Kidney epithelial cell (primary cell): ENCODE measurements at places on chromosomes 5 and 9.
A peak's percentile ranks its signal among the peaks of the same experiment; 100 is the strongest.

DNA sequence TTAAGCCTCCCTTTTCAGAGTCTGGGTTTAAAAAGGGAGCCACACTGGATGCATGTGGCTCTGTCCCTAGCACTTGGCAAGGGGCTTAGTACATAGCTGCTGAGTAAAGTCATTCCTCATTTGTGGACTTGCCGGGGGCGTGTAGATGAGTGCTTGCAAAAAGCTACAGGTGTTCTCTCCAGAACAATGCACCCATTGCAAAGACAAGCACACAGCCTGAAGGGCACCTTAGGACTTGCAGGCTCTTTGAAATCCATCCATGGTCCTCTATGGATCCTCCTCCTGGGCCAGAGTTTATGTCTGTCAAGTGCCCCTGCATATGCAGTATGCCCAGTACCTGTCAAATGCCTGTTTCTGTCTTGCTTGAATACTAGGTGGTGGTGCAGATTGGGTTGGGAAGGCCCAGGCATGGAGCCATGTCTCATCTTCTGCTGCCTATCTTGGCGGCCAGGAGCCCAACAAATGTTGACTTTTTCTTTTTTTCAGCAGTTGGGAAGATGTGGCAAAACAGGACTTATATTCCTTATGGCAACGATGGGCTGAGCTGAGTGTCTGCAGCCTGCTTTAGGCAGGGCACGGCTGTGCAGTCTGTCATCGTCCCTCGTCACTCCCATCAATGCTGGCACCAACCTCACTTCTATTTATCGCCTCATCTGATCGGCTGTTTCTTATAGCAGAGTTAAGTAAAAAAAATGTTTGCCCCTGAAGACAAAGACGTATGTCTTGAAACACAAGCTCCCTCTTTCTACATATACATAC, 18.5 kb upstream of the SMIM32 start:
- DNase-seq = no peak

- no peak for DNase-seq
Measured at GRCh38 chr5:151492729-151493128, 45.3 kb downstream of the SLC36A1 start.

DNA sequence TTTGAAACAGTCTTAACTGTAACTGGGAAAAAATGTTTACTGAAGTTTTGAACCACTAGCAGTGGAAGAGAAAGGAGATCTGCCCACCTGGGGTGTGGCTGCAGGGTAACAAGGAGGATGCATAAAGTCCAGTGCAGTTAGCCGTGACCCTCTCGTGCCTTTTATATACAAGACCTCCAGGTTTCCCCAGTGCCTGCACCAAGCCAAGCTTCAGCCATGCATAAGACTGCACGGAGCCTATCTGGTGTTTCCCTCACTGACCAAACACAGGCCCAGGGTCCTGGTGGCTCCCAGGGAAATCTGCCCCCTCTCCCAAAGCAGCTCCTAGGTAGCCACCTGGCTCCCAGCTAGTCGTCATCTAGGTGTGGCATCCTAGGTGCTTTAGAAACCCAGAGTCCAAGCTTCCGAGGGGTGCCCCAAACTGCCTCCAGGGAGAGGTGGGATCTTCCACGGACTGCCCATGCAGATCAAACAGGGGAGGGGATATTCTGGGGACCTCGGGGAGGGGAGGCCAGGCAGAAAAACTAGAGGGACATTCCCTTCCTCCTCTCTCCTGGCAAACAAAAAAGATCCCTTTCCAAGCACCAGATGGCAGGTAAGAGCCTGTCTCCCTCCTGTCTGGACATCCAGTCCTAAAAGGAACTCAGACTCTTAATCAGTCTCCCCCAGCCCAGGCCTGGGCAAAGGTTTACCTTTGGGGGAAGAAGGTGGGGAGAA, 2.7 kb downstream of the SHB start:
- no peak for DNase-seq

DNA sequence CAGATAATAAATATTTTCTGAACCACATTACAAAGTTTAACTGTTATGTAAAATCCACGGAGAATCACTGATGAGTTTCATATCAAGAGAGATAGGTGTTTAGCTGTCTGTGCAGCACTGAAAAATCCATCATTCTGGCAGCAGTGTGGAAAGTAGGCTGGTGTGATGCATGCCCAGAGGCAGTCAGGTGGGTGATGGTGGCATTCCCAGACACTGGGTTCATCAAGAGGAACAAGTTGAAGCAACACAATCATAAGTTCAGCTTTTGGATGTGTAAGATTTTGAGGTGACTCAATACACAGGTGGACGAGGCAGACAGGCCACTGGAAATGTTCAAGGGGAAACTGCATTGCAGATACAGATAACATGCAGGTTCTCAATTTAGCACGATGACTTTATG, 11.9 kb downstream of the DNAH5 start:
- peak; percentile 21 for DNase-seq

DNA sequence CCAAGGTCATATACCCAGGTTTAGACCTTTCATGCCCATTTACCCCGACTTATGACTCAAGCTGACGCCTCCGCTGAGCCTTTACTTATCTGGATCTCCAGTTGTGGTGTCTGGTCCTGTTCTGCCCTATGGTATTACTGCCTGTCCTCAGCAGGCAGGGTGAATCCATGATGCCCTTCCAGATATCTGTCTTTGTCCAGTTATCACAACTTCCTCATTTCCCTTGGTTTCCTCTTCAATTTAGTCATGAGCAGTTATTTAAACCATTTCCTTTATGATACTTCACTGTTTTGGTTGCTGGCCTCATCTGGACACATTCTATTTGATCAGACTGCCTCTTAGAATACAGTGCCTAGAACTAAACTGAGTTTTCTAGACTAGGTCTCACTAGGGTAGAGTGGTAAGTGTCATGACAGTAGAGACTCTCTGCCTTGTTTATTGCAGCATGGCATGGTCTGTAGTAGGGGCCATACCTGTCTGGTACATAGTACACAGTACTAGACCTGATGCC, 93.3 kb downstream of the MELK start:
- DNase-seq = no peak

GRCh38 chr5:105230516-105231157, 1668.0 kb upstream of the NUDT12 start:
- no peak for DNase-seq

DNA sequence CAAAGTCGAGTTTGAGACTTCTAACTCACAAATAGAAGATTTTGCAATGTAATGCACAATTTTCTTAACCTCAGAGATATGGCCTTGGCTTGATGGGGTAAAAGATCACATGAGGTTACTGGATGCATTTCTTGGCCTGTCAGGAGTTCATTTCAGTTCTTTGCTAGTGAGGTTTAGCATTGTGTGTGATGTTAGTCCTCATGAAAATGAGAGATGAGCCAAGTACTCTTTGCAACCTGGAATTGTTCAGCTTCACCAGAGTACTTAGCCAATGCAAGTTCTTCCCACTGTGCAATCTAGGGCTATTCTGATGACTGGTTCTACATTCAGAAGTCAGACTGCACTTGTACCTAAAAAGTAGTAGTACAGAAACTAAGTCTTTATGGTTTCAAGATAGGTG, 24.9 kb downstream of the GNAQ start:
- no peak for DNase-seq

DNA sequence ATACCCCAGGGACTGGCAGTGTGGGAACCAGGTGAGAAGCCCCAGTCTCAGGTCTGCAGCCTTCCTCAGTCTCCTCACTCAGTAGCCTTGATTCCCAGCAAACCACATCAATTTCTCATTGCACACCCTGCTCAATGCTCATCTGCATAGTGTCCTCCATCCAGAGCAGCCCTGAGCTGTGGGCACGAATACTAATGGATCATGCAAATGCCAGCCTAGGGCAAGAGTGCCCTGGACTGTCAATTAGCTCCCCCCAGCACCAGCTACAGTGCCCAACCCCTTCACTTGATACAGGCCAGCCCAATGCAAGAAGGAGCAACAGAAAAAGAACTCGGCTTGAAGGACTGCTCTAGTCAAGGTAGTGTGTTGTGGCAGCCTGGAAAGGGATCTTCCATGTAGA, 9.8 kb upstream of the KCNIP1 start:
- DNase-seq = no peak

DNA sequence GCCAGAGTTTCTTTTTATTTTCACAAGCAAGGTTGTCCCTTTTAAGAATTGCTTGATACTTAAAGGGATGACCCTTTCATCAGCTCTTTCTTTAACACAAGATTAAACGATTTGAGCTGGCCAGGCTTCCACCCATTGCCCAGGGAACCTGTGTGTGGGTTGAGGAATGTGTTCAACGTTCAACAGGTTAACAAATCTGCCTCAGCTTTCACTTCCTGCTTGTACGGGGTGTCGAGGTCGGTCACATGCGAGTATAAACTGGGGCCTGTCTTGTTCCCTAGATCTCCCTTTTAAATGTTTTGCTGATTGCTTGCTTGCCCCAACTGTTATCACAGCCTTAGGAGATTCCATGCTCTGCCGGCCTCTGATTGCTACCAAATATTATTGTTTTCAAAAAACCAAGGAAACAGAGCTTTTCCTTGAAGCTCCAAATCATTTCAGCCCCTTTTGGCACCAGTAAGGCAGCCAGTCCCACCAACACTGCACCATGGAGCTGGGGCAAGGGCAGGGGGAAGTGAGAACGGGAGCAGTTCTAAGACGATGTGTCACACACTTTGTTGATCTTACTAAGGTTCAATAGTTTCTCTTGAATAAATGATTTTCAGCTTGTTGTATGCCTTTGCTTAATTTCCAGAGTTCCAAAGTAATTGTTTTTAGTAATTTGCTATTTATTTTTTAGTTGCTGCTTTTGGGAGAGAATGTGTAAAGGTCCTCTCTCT, 10.7 kb upstream of the CLK4 start:
- no peak for DNase-seq

GRCh38 chr5:141040093-141040770, 10.9 kb upstream of the PCDHB1 start:
- no peak for DNase-seq

DNA sequence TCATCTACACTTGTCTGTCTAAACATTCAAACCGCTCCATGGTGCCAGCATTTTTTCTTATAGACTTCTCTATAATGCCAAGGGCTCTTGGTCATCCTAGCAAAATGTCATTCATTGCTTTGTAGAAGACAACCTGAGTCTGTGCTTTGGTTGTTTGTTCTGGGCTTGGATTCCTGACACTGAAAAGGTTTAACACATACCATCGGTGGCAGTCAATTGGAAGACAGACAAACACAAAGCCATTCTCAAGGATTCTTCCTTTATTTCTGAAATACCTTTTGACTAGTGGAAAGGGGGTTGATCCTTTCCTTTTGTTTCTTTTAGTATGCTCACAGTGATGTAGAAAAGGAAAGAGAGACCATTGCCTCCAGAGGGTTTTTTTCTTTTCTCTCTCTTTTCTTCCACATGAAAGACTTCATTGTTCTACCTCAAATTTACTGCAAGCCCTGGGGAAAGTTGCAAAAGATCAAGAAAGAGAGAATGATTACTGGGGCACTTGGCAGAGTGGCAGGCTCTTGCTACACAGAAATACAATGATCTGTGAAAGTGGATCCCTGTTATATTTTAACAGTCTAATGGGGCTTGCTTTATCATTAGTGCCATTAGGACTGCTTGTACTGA, 66.4 kb upstream of the TMC1 start:
- DNase-seq = no peak

DNA sequence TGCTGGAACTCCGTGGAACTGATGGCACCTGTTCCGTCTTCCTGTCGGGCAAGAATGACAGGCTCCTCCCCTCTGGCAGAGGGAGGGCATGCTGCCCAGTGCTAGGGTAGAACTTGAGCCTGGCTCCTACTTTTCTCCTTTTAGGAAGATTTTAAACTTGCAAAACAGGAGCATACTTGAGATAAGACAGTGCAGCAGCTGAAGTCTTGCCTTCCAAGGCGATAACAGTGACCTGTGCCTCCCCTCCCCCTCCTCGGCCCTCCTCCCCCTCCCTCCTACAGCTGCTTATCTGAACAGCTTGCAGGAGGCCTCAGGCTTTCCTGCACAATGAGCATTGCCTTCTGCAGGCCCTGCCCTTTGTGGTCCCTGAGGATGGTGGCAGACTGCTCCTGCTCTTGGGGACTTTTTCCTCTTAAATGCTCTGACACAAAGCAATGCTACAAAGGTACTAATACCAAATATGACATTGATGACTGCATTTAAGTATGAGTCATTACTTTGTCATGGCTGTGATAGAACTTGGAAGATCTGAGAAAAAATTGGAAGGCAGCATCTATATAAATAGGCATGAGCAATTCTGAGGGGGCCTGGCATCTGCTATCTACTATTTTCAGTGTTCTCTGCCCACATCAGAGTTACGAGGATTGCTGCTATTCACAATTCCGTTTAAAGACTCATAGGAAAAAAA, 2.0 kb downstream of the GADD45G start:
- peak; percentile 12 for DNase-seq

DNA sequence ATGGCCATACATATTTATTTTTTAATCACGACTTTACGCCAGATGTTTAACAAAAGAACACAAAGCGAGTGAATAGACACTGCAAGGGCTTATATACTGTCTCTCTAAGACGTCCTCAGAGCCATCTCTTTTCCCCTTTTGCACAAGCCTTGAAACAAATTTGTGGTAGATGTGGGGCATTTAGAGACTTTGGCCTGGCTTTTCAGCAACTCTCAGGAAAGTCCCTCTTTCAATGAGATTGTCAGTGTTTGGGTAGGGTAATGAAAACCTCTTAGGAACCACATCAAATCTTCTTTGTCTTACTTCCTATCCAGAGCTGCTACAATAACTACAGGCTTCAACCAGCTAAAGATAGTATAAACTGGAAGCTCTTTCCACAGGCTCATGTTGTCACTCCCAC, 380.0 kb downstream of the ANXA1 start:
- no peak for DNase-seq

DNA sequence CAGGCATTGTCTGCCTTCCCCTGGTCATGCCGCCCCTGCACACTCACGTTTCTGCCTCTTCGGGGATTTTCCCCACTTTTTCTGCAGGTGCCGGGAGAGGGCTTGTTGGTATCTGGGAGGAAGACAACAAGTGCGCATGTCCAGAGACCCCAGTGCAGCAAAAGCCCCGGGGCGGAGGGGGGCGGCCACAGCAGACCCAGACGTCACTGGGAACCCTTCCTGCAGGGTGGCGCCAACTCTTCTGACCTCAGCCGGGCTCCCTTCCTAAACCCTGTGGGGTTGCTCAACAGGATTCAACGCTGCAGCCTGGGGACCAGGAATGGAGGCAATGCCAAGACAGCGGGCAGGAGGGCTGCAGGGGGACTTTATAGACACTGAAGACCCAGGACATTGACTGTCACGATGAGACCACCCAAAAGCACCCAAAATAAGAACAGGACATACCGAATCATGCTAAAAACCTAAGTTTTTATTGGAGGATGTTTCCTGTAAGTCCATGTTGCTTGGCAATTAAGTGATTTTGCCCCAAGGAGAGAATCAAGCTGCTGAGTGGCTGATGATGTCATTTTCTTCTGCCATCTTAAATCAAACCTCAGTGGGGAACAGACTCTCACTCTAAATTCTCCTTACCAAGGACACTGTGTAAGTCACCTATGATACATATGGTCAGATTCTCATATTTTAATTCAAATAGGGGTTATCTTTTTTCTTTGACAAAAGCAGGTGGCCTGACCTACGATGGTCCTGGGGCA, 62.9 kb upstream of the SIMC1 start:
- DNase-seq = no peak

DNA sequence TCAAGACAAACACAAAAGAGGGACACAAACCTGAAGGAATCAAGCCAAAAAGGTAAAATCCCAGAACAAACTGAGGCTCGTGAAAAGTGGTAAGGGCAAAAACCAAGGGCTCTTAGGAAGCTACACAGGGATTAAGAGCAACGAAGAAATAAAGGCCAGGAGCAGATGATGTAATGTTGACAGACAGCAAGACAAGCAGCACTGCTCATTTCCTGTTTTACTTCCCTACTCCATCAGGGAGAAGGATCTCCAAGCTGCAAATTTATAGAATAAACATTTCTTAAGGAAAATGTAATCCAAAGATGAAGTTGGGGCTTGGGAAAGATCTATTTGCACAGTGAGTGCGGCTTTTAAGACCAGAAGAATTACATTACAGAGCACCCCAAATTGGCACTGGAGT, 182.3 kb upstream of the MAP1B start:
- no peak for DNase-seq
